Activated CD4-positive, alpha-beta T cell treated with anti-CD3 and anti-CD28 coated beads for 4 hours (primary cell): ENCODE measurements at places on chromosomes 3 and 15.

- no peak for DNase-seq
These were observed 51.7 kb upstream of the COL8A1 start for GRCh38 chr3:99586701-99587100.

DNA sequence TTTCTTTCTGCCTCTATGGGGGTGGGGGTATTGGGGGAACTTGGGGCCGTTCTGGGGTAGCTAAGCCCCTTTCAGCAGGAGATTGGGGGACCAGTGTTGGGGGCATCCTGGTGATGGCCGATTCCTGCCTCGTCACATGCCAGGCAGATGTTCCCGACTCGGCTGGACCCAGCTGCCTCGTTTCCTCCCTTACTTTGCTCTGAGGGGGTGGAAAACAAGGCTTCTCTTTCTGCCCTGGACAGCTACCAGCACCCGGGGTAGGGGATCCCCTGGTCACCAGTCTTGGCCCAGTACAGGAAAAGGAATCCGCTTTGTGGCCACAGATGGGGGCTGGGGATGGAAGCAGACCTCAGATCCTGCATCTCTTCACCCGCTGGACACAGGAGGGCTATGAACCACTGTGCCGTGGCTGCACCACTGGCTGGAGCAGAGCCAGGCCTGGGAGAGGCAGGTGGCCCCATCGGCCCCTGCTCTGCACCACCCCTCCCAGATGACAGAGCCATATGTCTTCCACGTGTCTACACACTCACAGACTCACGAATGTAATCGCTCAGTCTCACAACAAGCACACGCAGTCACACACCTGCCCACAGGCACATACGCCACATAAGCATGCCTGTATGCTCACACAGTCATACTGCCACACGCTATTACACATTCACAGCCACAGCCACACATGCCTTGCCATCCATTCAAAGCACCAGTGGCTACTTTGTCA is 12.4 kb downstream of the SNX33 start:
- no peak for DNase-seq

DNA sequence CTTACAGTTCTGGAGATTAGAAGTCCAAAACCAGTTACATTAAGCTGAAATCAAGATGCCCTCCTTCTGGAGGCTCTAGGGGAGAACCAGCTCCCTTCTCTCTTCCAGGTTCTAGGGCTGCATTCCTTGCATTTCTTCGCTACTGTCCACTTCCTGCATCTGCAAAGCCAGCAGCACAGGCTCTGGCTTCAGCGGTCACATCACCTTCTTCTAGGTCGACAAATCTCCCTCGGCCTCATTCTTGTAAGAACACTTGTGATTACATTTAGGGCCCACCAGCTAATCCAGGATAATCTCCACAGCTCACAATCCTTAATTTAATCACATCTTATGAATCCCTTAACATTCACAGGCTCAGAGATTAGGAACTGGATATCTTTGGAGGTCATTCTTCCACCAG is 73.8 kb downstream of the MINAR1 start:
- DNase-seq: no peak

DNA sequence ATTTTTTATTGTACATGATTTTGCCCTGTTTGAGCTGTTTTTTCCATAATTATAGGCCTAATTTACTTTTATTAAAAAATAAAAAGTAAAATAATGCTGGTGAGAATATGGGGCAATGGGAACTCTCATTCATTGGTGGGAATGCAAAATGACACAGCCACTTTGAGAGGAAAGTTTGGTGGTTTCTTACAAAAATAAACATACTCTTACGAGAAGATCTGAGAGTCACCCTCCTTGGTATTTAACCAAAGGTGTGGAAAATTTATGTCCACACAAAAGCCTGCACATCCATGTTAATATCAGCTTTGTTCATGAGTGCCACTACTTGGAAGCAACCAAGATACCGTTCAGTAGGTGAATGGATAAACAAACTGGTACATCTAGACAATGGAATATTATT is 9.8 kb downstream of the MUC13 start:
- no peak for DNase-seq
